ENCODE measurements at places on chromosomes 1 and 21. TPM values are rescaled to one million over a fixed set of nuclear protein-coding genes. Genes with fewer than 3 reads are reported as not detected.

DNA sequence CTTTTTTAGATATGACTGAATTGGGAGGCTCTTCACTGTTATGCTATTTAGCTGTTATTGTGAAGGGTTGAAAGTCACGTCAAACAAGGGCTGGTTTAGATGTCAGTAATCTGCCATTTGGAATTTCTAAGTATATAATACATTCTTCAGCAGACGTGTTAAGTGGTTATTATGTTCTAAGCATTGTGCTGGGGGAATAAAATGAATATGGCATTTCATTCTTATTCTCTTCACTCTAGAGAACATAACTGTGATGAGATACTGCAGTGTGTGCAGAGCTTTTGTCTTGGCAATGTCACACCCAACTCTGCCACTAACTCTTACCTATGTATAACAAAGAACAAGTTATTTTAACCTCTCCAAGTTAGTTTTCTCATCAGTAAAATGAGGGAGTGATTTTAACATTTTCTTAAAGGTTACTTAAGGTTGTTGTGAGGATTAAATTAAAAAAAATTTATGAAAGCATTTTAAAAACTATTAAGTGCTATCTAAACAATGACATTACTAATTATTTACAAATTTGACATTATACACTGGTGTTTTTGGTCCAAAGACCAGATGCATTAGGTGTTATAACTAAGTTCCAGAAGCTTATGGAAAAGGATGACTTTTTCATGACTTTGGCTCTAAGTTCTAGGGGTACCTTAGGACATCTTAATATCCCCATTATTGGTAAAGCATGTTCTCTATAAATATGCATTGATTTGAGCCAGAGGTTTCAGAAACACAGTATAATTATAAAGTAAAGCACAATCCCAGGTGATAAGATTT lies 58.3 kb downstream of the SLC30A7 start:
- peaks cover 28% of the 10 kb centered on the region for H3K4me1 ChIP-seq
- no peaks in the 10 kb centered on the region for H3K27me3 ChIP-seq
- no peak for DNase-seq
- no peak overlapping the region for H3K4me3 ChIP-seq

- peaks cover 16% of the 10 kb centered on the region for H3K27me3 ChIP-seq
- no peaks in the 10 kb centered on the region for H3K4me1 ChIP-seq
- H3K27ac ChIP-seq = no peak overlapping the region
- no peak for DNase-seq
- H3K4me3 ChIP-seq = no peak overlapping the region
- H3K36me3 ChIP-seq = no peaks in the 10 kb centered on the region
These were observed 22.5 kb upstream of the SRP9 start for GRCh38 chr1:225754940-225755641.

DNA sequence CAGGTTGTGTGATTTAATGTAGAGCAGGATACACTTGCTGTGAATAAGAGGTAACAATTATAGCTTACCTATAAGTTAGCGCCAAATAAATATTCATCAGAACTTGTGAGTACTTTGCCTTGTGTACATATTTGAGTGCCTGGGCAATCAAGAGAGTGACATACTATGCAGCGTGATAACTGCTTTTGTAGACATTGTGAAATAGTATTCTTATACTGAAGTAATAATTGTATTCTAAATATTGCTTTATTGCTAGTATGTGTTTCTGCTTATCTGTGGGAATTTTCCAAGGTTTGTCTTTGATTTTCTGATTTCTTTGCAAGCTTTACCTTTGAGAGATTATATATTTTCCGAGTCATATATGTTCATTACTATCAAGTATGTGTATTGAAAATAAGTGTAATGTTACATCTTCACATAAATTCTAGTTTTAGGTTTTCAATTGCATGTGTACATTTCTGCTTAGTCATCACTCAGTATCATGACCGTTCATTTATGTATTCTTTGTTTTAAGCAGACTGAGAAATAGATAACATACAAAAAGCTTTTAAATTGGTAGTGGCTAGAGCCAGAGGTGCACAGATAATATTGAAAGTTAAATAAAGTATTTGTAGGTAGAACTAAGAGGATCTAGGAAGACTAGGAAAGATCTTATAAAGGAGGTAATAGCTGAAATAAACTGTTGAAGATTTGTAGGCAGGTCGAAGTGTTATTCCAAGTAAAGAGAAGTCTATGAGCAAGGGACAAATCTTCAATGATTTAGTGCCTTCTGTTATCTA lies 19.5 kb downstream of the USP25 start:
- no peak for DNase-seq
- H3K27me3 ChIP-seq = no peaks in the 10 kb centered on the region
- no peak overlapping the region for H3K4me3 ChIP-seq
- peaks cover 18% of the 10 kb centered on the region for H3K4me1 ChIP-seq

The PLD5 gene
- total RNA-seq = not detected

The GNAT2 gene
- total RNA-seq = not detected
